ENCODE measurements at places on chromosomes 1 and 21. TPM values are rescaled to one million over a fixed set of nuclear protein-coding genes. Genes with fewer than 3 reads are reported as not detected.

The CLDN17 gene
- total RNA-seq: not detected

DNA sequence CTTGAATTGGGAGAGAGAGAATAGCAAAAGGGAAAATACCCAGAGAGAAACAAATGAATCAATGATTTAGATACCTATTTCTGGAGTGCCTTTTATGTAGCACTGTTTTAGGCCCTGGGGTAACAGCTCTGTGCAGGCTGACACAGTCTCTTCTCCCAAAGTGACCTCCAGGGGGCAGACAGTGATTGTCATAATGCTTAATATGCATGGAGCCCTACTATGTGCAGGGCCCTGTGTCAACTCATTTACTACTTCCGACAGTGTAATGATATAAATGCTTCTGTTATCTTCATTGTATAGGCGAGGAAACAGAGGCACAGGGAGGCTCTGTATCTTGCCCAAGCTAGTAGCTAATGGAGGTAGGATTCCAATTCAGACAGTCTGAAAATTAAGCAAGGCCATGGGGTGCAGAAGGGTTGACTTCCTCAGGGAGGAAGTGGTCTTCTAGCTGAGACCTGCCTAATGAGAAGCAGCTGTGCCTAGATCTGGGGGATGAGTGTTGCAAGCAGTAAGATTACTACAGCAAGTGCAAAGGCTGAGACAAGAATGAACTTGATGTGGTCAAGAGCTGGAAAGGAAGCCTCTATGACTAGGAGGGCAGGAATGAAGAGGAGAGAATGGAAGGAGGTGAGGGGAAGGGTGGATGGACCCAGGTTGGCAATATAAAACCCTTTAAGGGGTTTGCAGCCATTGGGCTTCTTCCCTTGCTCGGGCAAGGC, 16.2 kb upstream of the SERINC2 start:
- DNase-seq: no peak

GRCh38 chr1:14875524-14876509, 277.3 kb downstream of the KAZN start:
- DNase-seq: no peak

DNA sequence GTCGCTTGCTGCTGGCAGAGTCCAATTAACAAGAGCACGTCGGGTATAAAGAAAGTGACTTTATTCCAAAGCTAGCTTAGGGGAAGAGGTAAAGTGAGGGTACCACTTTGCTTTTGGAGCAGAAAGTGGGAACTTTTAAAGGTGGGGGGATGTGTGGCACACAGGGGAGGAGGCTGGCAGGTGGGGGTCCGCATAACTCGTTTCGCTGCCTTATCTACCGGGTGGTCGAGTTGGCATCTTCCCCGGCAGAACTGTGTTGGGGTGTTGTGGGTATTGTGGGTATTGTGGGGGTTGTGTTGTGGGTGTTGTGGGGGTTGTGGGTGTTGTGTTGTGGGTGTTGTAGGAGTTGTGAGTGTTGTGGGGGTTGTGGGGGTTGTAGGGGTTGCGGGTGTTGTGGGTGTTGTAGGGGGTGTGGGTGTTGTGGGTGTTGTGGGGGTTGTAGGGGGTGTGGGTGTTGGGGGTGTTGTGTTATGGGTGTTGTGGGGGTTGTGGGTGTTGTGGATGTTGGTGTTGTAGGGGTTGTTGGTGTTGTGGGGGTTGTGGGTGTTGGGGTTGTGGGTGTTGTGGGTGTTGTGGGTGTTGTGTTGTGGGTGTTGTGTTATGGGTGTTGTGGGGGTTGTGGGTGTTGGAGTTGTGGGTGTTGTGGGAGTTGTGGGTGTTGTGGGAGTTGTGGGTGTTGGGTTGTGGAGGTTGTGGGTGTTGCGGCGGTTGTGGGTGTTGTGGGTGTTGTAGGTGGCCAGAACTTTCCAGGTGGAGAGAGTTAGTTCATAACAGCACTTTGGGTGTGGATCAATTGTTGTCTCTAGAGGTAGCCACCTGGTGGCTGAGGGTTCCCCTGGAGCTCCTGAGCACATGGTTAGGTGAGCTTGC, 52.7 kb downstream of the AGPAT3 start:
- no peak for DNase-seq

DNA sequence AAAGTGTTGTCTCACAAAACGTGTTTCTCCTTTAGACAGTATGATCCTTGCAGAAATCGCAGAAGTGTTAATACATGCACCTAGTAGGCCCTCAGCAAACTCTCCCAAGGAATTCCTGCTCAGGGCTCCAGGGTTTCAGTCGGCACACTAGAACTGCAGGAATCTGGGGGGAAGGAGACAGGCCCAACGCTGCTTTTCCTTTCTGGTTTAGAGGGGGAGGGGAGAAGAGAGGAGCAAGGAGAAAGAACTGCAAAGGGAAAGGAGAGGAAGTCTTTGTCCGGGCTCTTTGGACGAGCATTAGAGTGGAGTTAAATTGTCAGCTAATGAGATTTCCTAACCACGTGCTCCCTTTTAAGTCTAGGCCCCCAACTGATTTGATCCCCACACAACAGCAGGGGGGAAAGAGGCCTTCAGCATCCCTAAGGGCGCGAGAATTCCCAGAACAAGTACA, 103.7 kb upstream of the SOD1 start:
- DNase-seq: no peak

DNA sequence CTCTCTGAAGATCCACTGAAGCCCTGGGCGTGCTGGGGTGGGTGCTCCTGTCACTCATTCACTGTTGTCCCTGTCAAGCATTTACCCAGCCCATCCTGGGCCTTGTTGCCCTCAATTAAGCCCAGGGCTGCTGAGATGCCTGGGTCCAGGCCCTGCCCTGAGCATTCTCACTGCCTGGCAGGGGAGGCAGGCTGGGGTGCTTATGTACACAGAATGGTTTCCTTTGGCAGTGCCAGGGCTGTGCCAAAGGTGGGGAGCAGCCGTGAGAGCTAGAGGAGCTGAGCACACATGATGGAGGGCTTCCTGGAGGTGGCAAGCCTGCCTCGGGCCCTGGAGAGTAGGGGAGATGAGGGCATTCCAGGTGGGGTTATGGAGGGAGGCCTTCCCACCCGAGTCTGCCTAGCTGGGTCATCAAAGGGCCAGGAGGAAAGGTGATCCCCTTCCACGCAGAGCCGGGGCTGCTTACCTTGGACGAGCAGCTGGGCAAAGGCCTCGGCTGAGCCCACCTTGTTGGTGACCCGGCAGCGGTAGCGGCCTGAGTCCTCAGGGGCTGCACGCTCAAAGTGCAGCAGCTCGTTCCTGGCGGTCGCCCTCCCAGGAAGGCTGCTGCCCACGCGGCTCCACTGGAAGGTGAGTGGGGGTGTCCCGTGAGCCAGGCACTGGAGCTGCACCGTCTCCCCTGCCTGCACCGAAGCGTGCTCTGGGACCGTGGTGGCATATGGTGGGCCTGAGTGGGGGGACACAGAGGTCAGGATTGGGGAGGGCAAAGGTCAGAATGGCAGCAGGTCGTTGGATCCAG, 26.5 kb downstream of the LDLRAD2 start:
- DNase-seq: no peak

DNA sequence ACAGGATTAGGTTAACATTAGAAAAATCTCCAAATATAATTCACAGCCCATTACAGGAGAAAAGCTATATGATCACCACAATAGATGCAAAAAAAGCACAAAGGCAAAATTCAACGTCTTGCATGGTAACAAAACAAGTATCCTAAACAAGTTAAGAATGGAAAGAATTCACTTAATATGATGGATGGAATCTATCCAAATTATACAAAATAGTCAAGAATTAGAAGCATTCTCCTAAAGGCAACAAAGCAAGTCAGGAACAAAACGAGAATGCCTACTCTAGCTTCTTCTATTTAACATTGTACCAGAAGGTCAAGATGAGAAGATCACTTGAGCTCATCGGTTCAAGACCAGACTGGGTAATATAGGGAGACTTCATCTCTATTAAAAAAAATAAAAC, 442.8 kb downstream of the SETD4 start:
- no peak for DNase-seq

GRCh38 chr1:224737353-224737727, 121.2 kb downstream of the CNIH3 start:
- no peak for DNase-seq

- no peak for DNase-seq
Observed at GRCh38 chr1:91346824-91347223, 57.8 kb downstream of the HFM1 start.

DNA sequence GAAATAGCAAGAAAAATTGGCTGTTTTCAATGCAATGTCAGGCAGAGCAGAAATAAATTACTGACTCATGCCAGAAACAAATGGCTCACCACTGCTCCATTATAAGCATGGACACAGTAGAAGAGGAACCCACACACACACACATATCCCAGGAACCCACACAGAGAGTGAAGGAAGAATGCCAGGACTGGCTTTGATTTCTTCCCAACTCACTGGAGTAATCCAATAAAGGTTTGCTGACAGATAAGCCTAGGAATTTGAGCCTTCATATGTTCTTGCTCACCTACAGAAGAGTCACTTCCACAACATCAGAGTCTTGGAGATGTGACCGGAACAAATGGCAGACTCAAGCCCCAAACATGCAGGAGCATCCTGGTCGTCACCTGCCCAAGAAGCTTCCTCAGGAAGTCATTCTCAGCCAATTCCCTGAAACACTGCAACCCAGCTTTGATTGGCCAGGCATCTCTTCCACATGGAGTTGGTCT, 2.2 kb downstream of the SH3BP5L start:
- DNase-seq: no peak

DNA sequence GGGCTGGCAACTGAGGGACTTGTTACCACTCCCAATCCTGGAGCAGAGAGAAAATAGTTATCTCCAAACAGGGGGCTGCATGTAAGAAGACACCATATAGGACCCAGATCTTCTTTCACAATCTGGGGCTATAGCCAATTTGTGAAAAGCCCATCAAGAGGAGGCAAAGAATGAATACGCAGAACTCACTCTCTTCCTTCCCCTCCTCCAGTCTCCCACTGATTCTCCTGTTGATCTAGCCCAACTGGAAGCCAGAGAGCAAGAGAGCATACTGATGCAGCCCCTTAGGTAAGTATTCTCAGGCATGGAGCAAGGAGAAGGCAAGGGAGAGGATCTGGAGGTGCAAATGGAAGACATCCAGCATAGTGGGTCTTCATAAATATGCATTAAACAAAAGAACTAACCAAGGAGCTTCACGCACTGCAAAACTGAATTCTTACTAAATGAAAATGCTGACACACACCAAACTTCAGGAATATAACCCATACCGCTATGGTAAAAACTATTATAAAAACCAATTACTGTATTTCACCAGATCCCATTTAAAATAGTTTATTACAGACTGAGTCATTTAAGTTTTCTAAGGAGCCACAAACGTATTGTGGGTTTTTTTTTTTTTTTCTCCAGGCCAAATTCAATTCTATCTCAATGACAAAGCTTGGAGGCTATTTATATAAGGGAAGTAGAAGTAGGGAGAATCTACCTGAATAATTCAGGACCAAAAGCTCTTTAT, 15.5 kb upstream of the HMGB4 start:
- no peak for DNase-seq

- DNase-seq: no peak
Observed at GRCh38 chr1:12566484-12567287, 51.3 kb downstream of the DHRS3 start.

DNA sequence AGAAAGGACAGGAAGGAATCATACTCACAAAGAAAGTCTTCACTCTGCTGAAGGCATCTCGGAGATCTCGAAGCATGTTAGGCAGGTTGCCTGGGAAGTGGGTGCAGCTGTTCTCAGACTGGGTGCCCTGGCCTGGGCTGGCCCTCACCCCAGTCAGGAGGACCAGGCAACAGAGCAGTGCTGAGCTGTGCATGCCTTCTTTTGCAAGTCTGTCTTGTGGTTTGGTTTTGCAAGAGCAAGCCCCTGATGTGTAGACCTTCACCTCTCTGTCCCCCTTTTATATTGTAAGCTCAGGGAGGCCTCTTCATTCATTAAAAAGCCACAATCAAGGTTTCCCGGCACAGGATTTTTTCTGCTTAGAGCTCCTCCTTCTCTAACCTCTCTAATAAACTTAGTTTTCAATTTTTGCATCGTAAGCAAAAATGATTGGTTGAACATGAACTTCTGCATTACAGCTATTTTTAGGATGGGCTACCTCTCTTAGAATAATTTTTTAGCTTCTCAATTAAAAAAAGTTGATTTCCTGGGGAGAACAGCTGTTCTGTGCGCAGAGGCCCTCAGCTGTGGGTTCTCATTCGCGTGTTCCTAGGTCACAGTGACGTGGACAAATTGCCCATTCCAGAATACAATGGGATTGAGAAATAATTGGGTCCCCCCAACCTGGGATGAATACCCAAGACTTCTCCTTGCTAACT, at the start of gene IL10:
Gene IL10, minus strand, starts transcription at position 252 of the 695 bp plus-strand sequence. Its CDS starts 59 bp downstream, at position 193.
- no peak for DNase-seq

DNA sequence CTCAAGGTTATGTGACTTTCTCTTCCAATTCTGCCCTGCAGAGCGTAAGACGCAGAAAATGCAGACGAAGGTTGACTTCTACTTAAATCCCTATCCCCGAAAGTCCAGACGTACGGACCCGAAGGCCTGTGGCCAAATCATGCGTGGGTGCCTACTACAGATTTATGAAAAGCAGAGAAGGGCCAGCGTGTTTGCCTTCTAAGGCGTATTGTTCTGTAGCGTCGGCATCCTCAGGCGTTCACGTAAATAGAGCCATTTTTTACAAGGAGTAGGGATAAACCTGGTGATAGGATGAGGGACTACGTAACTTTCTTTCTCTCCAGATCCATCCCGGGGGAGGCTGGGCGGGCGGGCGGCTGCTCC, 222 bp upstream of the GIPC2 start:
- DNase-seq: no peak

GRCh38 chr1:61300899-61301298, 218.5 kb downstream of the NFIA start:
- DNase-seq: no peak

DNA sequence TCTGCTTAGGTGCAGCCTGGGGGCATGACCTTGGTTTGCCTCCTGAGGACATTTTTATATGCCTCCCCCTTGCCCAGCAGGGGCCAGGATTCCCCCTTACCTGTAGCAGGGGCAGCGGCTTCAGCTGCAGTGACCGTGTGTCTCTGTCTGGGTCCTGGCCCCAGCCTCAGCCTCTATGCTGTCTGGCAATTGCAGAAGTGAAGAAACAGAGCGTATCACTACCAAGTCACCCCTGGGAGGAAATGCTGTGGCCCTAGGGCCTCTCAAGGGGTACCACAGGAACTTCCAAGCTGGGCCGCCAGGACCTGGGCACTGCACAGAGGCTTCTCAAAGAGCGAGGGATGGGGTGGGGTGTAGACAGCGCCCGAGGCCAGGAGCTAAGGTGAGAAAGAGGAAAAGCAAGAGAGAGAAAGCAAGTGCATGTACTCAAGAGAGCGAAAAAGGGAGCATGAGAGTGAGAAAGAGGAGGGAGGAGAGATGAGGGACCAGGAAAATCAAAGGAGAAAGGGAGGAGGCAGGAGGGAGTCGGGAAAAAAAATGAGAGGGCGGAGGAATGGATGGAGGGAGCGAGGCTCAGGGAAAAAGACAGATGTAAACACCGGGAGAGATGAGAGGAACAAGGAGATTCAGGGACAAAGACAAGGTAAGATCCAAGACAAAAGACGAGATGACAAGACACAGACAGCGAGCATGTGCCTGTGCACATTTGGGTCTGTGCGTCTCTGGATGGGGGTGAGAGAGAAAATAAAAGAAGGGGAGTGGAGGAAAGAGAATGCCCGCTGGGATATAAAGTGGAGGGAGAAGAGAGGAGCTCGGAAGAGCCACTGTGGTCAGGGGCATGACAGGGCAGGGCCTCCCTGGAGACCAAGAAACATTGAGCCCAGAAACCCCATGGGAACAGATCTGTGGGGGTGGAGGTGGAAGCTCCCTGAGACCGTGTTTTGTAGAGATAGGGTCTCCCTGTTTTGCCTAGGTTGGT, at the start of gene PTAFR:
Gene PTAFR, minus strand, starts transcription at position 199 of the 979 bp plus-strand sequence. CDS start 25,669 bp downstream, outside the sequence.
- no peak for DNase-seq

GRCh38 chr21:18023157-18023556, 204.0 kb upstream of the C21orf91 start:
- no peak for DNase-seq

Data from dorsolateral prefrontal cortex (tissue), 122 donors.